Left ventricle myocardium inferior (tissue), 1 donor: ENCODE measurements at places on chromosomes 2 and 18. TPM values are rescaled to one million over a fixed set of nuclear protein-coding genes. Genes with fewer than 3 reads are reported as not detected.

VWA3B gene
- 0.52 TPM for total RNA-seq

C2orf81 gene
- total RNA-seq: 0.82 TPM

INHBB gene
- total RNA-seq: 3.2 TPM

CCDC178 gene
- total RNA-seq: 0.27 TPM

DNA sequence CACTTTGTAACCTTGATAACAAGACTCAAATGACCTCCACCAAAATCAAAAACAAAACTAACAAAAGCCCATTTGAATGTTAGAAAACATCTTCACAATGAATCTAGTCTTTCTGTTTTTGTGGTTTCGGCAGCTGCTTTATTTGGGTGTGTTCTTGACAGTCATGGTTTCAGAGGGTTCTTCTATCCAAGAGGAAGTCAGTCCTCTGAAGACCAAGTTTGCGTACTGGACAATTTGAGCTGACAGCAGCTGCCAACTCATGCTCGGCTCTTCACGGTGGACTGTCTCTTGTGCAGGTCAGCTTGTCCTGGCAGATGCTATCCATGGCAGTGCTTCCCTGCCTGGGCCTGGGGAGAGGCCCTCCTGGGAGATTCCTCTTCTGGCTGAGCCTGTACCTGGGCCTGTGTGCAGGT is 91.0 kb downstream of the TMEM17 start:
- DNase-seq: no peak
- no peaks in the 10 kb centered on the region for H3K36me3 ChIP-seq
- no peak overlapping the region for H3K4me3 ChIP-seq
- no peak overlapping the region for H3K27ac ChIP-seq
- H3K4me1 ChIP-seq: peaks cover 28% of the 10 kb centered on the region

DPYSL5 gene
- not detected for total RNA-seq

IHH gene
- not detected for total RNA-seq

DNA sequence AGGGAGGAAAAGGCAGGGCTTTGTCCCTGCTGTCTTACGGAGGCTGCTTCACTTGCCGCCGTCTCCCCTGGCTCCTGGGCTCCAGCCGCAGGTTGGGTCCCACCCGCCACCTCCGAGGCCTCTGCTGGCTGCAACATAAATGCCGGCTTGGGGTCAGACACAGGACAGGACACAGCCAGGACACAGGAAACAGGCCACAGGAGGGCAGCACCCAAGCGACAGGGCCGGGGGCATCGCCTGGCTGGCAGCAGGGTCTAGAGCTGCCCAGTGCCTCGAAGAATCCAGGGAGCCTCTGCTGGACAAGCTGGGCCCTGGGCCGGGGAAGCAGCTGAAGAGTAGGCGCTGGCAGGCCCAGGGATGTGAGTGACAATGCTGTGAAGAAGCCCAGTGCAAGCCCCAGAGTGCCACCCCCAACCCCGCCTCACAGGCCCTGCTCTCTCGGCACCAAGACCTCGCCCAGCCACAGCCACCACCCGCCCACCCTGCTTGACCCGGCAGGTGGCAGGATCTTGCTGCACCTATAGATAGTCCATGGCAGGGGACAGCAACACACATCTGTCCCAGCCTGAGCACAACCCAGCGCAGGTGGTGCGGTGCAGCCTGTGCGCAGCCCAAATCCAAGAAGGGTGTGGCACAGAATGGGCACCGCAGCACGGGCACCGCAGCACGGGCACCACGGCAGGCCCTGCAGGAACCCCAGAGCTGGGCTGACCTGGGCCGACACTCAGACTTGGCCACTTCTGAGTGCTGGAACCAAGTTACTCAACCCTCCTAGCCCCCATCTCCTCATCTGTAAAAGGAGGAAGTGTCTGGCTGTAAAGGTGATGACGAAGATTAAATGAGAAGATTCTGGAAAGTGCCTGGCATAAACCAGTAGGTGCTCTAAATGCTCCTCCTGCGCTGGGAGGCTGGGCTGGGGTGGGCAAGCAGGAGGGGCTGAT is 55.6 kb downstream of the BIN1 start:
- H3K27ac ChIP-seq: no peak overlapping the region
- H3K27me3 ChIP-seq: no peaks in the 10 kb centered on the region
- H3K36me3 ChIP-seq: peaks cover 6% of the 10 kb centered on the region
- H3K4me1 ChIP-seq: peaks cover 13% of the 10 kb centered on the region
- peak; percentile 14 for DNase-seq
